ENCODE measurements at places on chromosomes 16 and 17. TPM values are rescaled to one million over a fixed set of nuclear protein-coding genes. Genes with fewer than 3 reads are reported as not detected.

ANKFN1 gene
- total RNA-seq: not detected

CHST4 gene
- total RNA-seq: not detected

EFNB3 gene
- 4.6 TPM for total RNA-seq

RNU2-1 gene
- 3,016 TPM for total RNA-seq

GRCh38 chr16:81630635-81631031 lies 148.5 kb upstream of the PLCG2 start:
- DNase-seq: no peak

DNA sequence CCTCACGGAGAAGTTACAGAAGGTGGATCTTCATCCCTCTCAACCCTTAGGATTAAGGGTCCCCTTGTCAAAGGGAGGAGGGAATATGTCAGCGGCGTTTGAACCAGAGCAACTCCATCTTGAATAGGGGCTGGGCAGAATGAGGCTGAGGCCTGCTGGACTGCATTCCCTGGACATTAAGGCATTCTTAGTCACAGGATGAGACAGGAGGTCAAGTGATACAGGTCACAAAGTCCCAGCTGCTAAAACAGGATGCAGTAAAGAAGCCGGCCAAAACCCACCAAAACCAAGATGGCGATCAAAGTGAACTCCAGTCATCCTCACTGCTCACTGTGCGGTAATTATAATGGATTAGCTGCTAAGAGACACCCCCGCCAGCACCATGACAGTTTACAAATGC lies 36.7 kb downstream of the RBFOX3 start:
- DNase-seq: no peak

DNA sequence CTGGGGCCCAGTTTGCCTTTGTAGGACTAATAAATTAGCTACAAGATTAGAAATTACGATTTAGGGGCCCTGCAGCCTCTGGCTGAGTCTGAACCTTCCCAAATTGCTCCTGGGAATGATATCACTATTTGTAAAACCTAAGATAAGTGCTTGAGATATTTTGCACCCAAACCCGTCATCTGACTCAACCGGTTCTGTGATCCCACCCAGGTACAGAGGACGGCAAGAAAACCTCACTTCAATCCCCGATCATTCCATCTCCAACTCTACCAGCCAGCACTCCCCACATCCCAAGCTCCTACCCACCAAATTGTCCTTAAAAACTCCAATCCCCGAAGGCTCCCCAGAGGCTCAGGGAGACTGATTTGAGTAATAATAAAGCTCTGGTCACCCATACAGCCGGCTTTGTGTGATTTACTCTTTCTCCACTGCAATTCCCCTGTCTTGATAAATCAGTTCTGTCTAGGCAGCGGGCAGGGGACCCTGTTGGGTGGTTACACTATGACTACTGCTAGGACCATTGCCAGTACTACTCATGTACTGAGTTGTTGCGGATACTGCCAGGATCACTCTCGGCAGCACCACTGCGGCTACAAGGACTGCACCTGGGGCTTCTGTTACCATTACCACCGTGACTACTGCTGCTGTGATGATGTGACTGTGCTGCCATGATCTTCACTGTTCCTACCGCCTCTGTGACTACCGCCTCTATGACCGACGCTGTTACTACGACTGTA lies 73.1 kb downstream of the IRF8 start:
- DNase-seq: no peak

- peak; percentile 20 for DNase-seq
Measured at GRCh38 chr16:88601313-88602036, 31.3 kb downstream of the ZC3H18 start.

DNA sequence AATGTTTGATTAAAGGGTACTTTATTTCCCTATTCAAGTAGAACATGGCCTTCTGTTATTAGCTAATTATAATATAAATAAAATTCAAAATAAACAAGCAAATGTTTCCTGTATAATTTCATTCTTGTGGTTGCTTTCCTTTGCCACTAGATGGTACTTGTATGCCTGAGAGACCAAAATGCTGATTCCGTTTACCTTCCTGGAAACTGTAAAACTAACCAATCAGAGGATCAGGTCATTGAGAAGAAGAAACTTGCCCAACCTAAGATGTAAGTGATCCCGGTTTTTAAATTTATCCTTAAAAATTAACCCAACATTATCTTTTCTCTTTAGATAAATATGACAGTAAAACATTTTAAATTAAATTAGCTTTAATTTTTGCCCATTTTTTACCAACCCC lies 8.1 kb upstream of the ABCA5 start:
- no peak for DNase-seq

DNA sequence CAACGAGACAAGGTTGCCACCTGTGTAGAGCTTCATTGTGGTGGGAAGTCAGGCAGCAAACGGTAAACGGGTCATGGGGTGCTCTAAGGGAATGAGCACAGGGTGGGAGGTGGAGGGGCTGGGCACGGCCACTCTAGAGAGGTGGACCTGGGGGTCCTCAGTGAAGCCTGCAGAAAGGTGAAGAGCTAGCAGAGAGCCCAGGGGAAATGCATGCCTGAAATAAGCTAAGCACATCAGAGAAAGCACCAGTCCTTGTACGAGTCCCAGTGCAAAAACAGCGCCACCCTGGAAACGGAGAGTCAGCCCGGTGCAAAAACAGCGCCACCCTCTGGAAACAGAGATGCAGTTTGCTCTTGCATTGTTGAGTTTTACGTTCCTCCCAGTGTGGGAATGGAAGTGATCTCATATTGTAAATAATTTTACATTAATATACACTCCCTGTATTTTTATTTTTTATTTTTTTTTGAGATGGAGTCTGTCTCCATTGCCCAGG lies 65.0 kb downstream of the TBC1D16 start:
- DNase-seq: peak; percentile 62

GRCh38 chr17:38994026-38994425 lies 26.8 kb upstream of the FBXO47 start:
- no peak for DNase-seq

GRCh38 chr17:69540356-69540755 lies 125.9 kb downstream of the MAP2K6 start:
- DNase-seq: no peak

DNA sequence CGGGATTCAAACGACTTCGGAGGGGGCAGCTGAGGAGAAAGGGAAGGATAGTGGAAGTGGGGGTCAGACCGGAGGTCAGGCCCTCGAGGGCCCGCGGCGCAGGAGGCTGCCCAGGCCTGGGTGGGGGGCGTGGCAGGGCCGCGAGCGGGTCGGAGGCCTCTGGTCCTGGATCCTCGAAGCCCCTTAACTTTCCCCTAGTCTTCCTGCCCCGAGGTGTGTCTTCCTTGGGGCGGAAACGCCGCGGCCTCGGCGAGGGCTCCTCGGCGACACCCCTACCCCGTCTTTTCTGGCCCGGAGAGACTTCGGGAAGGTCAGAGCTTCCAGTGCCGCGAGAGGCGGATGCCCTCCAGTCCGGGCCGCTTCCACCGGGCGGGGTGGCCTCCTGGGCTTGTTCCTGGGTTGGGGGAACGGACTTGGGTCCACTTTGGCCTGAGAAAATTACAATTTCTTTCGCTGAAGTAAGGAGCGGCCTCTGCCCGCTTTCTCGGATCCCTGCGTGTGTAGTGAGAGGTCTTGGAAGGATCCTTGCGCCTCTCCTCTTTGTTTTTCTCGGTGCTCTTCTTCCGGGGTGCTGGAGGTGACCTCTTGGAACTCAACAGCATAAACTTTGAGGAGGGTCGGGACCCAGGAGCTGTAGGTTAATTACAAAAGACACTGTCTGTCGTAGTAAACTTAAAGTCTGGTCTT lies 491 bp downstream of the IST1 start:
- DNase-seq: peak; percentile 43

DNA sequence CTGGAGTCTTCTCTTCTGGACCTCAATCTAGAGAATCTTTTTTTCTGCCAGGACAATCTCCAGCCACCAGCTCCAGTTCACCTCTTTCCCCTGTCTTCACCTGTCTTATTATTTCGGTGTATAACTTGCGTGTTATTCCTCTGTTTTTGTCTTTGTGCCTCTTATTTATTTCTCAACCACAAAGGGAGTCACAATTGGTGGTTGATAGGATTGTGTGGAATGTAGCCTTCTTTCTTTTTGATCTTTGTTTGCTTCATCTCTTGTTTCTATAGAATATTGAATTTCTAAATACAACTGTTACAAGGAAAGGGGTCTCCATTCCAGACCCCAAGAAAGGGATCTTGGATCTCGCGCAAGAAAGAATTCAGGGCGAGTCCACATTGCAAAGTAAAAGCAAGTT lies 35.9 kb upstream of the HAS3 start:
- DNase-seq: no peak

- DNase-seq: no peak
Measured at GRCh38 chr16:78290872-78291591, 191.6 kb downstream of the WWOX start.

- peak; percentile 71 for DNase-seq
Measured at GRCh38 chr17:35969558-35970380, 11.5 kb downstream of the CCL16 start.

DNA sequence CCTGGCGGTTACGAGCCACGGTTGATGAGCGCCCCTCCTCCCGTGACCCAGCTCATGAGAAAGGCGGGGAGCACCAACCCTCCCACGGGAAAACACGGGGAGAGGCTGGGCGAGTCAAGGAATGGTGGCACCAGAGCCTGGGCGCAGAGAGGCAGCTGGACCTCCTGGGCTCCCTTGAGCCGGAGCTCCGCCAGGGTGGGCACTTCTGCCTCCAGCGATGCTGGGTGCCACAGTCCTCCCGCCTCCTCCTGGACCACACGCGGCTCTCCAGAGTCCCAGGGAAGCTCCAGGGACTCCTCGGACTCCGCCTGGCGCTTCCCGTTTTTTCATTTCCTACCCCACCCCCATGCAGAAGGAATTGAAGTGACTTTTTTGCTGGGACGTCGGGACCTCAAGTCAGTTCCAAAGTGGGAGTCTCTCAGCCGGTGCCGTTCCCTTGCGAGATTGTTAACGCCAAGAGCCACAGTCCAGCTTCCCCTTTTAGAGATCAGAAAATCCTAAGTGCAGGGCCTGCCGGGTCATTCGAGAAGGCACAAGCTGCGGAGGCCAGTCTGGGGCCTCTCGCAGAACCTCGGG lies 6.6 kb upstream of the CBX8 start:
- DNase-seq: no peak

GRCh38 chr17:73268582-73269328 lies 7.1 kb upstream of the CPSF4L start:
- no peak for DNase-seq

DNA sequence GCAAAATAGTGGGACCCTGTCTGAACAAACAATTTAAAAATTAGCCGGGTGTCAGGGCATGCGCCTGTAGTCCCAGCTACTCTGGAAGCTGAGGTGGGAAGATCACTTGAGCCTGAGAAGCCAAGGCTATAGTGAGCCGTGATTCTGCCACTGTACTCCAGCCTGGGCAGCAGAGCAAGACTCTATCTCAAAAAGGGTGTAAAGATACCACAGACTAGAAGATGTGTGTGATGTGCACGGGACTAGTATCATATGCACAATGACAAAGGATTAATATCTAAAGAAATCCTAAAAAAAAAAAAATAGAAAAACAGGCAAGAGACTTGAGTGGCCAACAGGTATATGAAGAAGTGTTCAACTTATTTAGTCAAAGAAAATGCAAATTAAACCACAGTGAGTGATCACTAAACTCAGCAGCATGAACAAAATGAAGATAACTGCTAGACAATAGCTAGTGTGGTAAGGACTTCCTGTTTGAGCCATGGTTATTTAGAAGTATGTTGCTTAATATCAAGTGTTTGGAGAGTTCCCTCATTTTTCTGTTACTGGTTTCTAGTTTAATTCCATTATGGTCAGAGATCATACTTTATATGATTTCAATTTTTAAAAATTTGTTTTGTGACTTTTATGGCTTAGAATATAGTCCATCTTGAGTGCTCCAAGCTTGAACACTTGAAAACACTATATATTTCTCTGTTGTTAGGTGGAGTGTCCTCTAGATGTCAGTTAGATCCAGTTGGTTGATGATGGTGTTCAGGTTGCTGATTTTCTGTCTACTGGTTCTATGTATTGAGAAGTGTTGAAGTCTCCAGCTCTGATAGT lies 14.7 kb upstream of the SLX4 start:
- no peak for DNase-seq

- DNase-seq: no peak
Measured at GRCh38 chr17:40910441-40910841, 25.4 kb upstream of the KRT20 start.

DNA sequence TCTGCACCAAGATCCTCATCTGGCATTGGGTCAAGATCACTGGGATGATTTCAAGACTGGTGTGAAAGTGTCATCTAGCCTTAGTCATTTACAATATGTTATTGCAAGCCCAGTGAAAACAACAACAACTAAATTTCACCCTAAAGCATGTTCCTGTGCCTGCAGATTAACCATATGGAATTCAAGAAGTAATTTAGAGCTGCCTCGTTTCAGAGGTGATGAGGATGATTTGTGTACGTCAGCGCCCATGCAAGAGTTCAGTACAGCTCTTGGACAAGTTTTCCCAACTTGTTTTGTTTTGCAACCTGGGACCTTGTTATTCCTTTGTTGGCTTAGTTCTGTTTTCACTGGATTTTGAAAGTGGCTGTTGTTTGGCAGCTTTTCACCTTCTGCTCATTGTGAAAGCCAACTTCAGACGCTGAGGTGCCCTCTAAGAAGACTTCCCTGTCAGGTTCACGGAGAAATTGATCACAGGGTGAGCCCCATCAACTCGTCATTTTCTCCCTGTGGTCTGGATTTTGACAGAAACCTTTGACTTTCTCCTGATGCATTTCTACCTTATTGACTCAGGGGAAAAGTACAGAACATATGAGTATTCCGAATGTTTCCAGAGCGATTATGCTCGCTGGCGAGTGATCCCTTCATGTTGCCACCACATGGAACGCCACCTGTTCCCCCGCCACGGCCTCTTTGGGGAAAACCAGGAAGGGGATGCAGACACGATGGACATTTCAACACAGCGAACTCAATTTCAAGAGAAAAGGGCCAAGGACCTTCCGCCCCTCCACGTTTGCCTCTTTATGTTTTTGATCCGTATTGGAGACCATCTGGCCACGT lies 85.6 kb downstream of the FOXL1 start:
- no peak for DNase-seq

GRCh38 chr16:78001451-78002025 lies 20.8 kb upstream of the CLEC3A start:
- DNase-seq: no peak

DNA sequence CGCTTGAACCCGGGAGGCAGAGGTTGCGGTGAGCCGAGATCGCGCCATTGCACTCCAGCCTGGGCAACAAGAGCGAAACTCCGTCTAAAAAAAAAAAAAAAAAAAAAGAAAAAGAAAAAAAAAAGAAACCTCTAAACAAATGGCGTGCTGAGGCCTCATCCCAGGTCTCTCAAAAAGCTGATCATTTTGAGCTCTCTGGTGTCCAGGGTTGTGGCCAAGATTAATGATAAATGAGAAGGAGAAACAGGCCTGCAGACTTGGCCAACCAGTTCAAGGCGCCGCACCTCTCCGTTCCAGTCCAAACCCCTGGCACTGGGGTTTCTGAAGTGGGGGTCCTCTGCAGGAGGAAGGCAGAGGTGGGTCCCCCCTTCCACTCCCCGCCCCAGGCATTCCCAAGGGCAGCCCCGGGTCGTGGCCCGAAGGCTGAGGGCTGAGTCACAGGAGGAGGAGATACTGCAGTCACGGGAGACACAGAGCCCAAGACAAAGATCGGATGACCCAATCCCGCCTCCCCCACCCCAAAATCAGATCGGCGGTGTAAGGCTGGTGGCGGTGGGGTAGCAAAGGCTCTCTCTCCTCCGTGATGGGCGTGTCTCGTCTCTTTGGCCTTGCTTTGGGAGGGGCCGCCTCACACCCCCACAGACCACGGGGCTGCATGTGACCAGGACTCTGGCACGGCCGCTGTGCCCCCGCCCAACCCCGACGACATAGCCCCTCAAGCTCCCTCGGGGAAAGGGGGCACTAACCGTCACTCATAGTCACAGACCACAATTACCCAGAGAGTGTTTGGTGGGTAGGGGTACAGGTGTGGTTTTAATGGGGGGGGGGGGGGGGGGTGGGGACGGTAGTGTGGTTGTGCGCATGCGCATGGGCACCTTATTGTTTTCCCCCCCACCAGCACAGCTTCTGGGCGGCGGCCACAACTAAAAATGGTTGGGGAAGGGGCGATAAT lies 1.1 kb downstream of the VAT1 start:
- peak; percentile 79 for DNase-seq

Data from heart left ventricle (tissue), 16 donors.